ENCODE measurements at places on chromosomes 12 and 14.

DNA sequence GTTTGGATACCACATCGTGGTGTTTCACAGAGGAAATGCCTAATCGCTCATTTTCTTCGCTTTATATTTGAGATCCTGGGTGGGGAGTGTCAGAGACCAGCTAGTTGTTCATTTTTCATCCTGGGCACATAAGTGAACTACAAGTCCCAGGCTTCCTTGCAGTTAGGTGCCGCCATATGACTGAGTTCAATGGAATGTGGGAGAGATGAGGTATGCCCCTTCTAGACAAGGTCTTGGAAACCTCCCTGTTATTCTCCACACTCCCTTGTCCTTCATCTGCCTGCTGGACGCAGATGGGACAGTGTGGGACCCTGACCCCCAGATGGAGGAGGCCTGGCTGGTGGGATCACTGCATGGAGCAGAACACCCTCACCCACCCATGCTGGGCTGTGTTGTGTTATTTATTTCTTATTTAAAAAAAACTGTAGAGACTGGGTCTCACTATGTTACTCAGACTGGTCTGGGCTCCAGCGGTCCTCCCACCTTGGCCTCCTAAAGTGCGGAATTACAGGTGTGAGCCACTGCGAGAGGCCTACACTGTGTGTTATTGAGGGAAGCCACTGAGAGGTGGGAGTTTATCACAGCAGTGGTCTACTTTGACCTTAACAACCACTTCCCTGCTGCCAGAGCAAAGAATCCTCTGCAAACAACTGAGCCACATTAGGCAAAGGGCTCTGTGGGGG lies 42.9 kb upstream of the VRK1 start:
- no peak for DNase-seq

DNA sequence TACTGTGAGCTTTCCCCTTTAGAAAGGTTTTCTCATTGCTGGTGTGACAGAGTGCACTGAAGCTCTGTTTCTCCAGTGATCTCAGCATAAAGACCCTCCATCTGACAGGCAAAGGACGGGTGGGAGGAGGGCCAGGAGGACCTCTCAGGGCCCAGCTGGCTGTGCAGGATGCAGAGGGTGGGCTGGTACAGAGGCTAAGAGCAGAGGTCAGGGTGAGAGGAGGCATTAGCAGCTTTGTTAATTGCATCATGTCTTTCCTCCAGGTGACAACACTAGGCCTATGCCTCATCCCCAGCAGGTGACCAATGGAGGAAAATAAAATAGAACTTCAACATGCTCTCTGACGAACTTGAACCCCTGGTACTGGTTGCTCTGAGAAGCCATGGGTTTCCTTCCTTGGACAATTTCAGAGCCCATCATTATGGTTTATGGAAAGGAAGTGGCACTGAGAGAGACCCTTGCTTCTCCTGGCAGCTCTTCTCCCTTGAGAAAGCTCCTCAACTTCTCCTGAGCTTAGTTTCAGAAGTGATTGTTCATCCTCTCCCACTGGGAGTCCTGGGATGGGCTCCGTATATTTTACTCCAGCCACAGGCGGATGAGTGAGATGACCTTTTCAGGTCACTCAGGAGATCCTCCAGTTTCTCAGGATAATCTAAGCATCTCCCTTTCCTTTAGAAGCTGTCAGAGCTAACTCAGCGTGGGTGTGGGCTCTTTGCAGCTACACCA lies 45.8 kb upstream of the ATP23 start:
- DNase-seq, result no peak

GRCh38 chr12:101078536-101079285 lies 131.3 kb downstream of the SLC5A8 start:
- DNase-seq, result no peak

GRCh38 chr12:111443586-111443985 lies 37.9 kb downstream of the SH2B3 start:
- DNase-seq, result no peak

DNA sequence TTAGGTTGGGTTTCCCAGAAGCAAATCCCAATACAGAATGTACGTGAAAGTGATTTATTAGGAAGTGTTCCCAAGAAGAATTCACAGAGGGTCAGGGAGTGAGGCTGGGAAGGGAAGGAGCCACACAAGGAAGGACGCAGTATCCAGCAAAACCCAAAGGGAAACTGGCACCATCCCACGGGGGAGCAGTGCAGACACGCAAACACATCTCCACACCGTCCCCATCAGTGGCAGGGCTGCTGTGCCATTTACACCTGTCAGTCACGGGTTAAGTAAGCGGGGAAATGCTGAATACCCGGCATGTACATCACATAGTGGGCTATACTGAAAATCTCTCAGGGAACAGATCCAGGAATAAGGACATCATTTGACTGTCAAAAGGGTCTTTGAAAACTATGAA lies 93.9 kb downstream of the SLC38A1 start:
- no peak for DNase-seq

DNA sequence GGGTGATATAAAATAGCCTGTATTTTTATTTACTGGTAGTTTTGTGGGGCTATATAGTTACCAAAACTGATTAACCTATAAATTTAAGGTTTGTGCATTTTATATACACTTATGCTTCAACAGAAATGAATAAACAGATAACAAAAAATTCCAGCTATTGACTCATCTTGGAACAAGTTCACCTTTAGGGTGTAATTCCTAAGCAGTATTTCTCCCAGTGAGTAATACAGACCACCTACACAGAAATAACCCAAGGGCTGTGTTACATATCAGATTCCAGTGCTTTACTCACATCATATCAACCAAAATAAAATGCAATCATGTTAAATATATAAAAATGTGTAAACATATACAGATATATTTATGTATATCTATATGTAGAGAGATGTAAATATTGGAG lies 345.6 kb downstream of the ADAMTS20 start:
- DNase-seq, result no peak

- no peak for DNase-seq
These were observed 757 bp downstream of the SLC25A3 start for GRCh38 chr12:98594050-98594835.

DNA sequence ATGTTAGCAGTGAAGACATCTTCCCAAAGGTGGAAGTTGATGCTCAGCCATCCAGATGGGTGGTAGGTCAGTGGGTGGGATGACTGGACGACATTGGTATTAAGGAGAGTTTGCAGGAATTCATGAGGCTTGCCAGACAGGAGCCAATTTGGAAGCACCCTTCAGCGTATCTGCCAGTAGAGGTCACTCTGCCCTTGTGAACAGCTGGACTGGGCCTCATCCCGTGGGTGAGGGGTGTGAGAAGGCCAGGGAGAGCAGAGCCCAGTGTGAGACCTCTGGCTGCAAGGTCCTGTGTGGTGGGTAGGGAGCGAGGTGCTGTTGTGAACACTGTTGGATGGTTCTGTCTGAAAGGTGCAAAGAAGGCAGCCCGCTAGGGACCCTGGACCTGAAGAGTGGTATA lies 37.7 kb downstream of the SLC5A8 start:
- no peak for DNase-seq

DNA sequence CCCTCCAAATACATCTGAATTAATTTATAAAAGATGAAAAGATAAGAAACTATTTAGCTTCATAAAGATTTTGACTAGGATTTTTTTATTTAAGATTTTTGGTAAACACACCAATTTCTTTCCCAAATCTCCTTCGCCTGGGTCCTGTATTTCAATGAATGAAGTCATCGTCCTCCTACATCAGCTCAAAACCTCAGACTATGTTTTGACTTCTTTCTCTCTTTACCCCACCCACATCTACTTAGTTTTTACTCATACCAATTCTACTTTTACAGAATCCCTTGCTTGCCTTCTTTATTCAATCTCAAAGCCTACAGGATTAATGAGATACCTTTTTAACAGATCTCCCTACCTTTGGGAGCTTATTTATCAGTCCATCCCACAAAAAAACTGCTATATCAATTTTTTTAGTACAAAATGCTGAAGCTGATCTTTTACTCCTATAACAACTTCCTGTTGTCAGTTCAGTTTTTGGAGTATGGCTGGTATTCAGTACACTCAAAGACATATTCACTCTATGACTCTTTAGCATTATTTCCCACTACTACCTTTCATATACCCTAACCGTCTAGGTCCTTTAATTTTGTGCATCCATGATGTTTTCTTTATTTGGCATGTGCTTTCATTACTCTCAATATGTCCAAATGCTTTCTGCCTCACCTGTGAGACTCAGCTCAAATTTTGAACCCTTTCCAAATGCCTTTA lies 18.7 kb upstream of the CCDC91 start:
- no peak for DNase-seq

DNA sequence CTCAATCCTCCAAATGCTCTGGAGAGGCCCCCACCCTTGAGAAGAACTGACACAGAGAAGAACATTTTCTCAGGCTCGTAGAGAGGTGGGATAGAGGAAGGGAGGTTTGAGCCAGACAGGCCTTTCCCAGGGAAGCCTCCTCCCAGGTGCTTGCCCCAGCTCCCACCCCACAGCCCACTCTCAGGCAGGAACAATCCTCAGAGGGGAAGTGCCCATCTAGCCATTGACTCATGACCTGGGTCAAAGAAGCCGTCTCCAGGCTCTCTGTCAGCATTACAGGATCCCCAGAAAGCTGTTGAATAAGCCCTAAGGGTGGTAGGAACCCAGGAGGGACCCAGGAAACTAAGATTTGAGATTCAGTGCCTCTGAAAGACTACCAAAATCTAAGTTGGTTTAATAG lies 3.8 kb downstream of the AQP6 start:
- DNase-seq, result no peak

GRCh38 chr14:39988939-39989338 lies 556.7 kb upstream of the FBXO33 start:
- no peak for DNase-seq

GRCh38 chr14:93316716-93317115 lies 16.1 kb downstream of the BTBD7 start:
- DNase-seq, result no peak

GRCh38 chr12:128814411-128815261 lies 9.1 kb downstream of the SLC15A4 start:
- no peak for DNase-seq

GRCh38 chr12:89884952-89885351 lies 176.3 kb upstream of the ATP2B1 start:
- no peak for DNase-seq

DNA sequence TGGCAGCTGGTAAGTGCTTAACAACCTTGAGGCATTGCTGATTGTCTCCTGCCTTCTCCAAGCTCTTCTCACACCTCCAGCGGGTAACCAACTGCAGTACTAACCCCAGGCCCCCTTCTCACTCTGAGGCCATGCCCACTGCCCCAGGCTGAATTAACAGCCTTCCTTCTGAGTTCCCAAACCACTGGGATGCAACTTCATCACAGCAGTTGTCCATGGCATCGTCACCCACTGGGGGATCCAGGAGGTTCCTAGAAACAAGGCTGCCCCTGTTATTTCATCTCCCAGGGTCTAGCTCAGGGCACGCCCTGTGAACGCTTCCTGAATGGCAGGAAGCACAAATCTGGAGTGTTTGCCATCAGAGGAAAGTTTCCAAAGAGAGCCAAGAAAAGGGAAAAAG lies 58.0 kb downstream of the SYNE3 start:
- DNase-seq, result no peak

- DNase-seq, result no peak
These were observed 20.2 kb upstream of the SSTR1 start for GRCh38 chr14:38187528-38187927.

All from stimulated activated CD4-positive, alpha-beta T cell treated with anti-CD3 and anti-CD28 coated beads, Interleukin-1b, Interleukin-23, amount 100 ng/mL, for 1 hour (primary cell).